ENCODE measurements at places on chromosomes 6 and 20.

DNA sequence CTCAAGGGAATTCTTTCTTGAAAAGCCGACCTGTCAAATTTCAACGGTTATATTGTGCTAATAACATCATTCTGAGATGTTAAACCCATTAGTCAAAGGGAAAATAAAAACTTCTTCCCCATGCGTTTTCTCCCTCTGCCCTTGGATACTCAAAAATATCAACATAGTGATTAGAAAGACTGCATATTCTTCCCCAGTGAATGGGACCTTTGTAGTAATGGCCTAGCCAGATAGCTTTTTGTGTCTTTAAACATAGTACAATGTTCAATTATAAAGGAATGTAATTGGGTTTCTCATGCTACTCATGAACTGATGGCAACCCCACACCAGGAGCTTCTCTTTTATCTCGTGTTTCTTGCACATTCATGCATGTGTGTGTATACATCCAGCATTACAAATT is 69.4 kb downstream of the PHACTR1 start:
- DNase-seq: no peak

DNA sequence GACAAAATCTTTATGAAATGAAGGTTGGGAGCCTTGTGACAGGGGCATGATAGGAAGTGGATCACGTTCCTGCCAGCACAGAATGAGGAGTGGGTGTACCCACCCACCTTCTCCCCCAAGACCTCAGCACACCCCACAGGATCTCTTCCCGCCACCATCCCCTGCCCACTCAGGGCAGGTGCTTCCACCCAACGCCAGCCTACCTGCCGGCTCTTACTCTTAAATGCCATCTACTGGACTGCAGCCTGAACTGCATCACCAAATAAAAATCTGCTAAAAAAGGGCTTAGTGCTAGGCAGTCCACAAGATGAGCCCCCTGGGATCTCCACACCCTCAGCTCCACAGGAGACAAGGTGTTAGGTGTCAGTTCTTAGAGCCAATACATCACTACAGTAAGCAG is 20.6 kb downstream of the DTNBP1 start:
- no peak for DNase-seq

- no peak for DNase-seq
Measured at GRCh38 chr6:158991017-158991723, 8.8 kb downstream of the RSPH3 start.

DNA sequence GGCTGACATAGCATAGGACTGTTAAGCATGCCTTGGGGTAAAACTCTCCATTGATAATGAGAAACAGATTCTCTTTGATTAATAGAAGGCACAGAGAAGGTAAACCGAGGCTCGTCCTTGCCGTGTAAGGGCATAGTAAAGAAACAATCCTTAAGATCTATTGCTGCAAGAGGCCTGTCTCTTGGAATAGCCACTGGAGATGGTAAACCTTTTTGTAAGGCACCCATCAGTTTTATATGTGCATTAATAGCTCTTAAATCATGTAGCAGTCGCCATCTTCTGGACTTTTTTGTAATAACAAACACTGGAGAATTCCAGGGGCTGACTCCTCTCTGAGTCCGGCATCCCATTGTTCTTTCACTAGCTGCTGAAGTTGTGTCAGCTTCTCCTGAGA is 8.4 kb upstream of the ABHD12 start:
- no peak for DNase-seq

- DNase-seq: no peak
Measured at GRCh38 chr6:34027939-34028441, 117.9 kb downstream of the GRM4 start.

DNA sequence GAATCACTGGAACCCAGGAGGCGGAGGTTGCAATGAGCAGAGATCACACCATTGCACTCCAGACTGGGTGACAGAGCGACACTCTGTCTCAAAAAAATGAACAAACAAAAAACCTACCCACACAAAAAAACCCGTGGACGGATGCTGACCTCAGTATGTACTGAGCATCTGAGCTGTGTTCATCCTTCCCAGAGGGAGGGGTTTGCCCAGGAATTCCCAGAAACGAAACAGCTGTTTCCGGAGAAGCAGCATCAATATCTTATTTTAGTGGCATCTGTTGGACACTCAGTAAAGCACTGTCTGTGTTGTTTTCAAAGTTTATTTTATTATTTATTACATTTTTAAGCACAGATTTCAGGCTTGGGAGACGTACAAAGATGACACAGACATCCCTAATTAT is 18.7 kb downstream of the NANP start:
- DNase-seq: no peak

- DNase-seq: no peak
Measured at GRCh38 chr20:58312836-58313235, 3.3 kb downstream of the RAB22A start.

- no peak for DNase-seq
Measured at GRCh38 chr6:156808287-156808686, 31.1 kb downstream of the ARID1B start.

GRCh38 chr6:90110971-90111370 is 185.7 kb downstream of the BACH2 start:
- DNase-seq: peak; percentile 17

DNA sequence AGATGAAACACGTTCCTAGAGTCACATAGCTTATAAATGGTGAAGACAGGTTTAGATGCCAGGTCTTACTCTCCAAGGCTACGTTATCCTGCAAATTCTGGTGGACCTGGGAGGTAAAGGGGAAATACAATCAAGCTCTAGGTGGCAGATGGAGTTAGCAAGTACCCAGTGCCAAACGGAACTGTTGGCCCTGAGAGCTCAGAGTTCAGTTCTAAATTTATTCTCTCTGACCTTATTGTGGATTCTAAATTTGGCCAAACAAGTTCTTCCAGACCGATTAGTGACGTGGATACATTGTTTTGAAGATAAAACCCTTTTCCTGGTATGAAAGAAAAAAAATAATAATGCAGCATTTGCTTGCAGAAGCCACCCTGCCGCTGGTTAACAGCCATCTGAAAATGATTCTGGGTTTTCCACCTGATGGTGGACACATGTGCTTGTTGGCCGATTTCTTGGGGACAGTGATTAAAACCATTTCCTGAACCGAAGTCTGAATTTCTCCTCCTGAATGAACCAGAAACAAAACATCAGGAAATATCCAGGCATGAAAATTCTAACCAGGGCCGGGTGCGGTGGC is 32.5 kb downstream of the RIPOR3 start:
- no peak for DNase-seq

GRCh38 chr6:87342829-87343228 is 1.8 kb upstream of the C6orf163 start:
- DNase-seq: no peak

GRCh38 chr6:109073344-109074132 is 21.1 kb downstream of the SESN1 start:
- no peak for DNase-seq

DNA sequence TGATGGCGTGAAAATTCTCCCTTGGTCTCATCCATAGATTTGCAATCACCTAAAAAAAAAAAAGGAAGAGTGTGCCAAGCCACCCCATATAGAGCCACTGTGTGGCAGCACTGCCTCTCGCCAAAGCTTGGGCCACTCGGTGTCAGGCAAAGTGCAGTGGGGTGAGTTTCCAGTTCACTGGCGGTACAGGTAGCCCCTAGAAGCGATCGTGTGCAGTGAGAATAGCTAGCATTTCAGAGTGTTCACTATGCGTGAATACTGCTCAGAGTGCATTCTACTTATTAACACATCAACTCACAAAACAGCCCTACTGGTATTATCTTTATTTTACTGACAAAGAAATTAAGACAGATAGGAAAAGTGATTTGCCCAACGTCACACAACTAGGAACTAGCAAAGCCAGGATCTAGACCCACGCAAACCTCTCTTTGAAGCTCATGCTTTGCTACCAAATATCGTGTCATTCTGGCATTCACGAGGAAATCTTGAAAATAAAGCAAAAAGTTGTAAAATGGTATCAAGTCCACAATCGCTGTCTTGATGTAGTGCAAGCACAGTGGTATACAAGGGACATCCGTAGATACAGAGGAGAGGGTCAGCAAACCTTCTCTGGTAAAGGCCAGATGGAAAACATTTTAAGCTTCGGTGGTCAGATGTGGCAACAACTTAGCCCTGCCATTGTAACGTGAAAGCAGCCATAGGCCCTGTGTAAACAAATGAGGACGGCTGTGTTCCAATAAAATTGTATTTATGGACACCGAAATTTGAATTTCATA is 10.4 kb upstream of the GCNT2 start:
- no peak for DNase-seq

GRCh38 chr6:28825732-28826293 is 98.0 kb downstream of the TRIM27 start:
- no peak for DNase-seq

DNA sequence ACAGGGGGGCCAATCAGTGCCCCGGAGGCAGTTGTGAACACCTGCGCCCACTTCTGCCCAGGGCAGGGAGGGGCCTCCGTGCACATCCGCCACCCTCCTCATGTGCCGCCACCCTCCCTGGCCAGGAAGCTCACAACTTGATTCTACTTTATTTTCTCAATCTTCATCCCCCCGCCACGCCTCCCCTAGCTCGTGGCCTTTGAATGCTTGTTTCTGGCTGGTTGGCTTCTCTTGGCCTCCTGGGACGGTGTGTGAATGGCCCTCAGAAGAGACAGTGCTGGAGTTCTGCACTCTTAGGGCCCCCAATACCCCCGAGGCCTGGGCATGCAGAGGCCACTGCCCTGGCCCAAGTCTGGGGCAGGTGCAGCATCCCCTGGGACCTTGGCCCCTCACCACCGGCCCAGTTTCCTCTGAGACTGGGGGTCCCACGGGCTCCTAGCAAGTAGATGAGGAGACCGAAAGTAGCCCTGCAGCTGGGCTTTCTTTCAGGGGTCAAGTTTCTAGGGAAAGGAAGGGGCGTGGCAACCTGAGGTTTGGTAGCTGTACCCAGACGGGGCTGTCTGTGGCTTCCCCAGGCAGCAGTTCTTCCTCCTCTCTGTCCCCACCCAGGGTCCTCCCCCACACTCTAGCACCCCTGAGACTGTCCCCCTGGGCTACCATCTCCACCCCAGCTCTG is 1.3 kb downstream of the RGS19 start:
- peak; percentile 37 for DNase-seq

- DNase-seq: no peak
Measured at GRCh38 chr6:11779329-11780096, 910 bp upstream of the ADTRP start.

GRCh38 chr6:157148391-157149323 is 174.7 kb downstream of the TMEM242 start:
- DNase-seq: no peak

GRCh38 chr6:4647414-4648365 is 128.5 kb upstream of the CDYL start:
- no peak for DNase-seq

- DNase-seq: no peak
Measured at GRCh38 chr6:164107297-164107995, 692.9 kb downstream of the QKI start.

DNA sequence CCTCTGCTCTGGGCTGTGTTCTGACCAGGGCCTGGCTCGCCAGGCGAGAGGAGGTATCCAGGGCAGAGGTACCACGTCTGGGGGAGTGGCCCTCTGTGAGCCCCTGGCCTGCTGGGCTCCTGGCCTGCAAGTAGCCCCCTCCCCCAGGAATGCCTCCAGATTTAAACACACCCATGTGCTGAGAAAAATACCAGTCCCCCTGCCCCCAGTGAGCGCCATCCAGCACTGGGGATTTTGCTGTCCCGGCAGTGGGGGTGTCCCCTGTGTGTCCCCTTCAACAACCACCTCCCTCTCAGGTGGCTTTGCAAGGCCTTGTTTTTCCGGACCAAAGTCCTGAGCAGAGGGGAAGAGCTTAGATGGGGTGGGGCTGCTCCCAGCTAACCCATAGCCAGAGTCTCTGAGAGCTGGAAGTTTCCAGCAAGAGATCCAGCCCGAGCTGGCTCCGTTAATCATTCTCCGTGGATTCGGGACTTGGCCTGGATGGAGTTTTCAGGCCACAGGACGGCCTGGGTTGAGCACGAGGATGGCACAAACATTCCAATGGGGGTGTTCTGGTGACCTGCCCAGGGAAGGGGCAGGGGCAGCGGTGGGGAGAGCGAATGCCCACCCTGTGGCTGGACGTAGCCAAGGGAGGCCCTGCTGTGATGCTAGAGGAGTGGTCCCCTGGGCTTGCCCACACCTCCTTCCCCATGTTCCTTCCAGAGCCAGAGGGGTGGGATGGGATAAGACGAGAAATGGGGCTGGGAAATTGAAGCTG is 29.0 kb downstream of the PCK1 start:
- no peak for DNase-seq

DNA sequence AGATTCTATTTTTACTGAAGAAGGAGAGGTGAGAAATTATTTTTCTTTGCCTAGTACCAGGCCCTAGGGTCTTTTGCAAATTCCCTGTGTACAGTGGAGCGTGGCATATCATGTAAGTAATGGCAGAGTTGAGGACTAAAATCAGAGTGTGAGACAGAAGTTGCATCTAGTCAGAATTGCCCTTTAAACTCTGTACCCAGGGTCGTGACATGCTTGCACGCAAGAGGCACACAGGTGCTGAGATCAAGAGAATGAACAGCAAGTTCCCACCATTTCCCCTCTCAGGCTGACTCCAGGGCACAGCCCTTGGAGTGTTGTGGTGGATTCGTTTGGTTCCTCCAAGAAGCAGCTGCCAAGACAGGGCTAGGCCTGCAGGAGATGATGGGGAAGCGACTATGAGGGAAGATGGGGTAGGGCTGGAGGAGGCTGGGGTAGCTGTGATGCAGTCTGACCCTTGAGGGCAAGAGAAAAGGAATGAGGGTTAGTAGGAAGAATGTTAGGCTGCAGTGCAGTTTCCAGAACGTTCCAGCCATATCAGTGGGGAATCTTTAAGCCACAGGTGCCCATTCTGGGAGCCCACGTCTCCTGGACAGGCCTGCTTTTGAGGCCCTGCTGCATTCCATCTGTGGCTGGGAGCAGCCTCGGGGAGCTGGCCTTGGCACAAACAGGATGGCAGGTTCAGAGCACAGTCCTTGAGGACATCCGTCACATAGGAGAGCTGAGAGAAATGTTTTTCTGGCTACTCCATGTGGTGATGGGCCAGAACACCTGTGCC is 6.9 kb downstream of the NELFCD start:
- no peak for DNase-seq

- DNase-seq: no peak
Measured at GRCh38 chr6:77173472-77174074, 289.7 kb downstream of the HTR1B start.

GRCh38 chr6:121548131-121548530 is 112.7 kb downstream of the GJA1 start:
- no peak for DNase-seq

GRCh38 chr6:161080263-161080970 is 88.8 kb downstream of the MAP3K4 start:
- no peak for DNase-seq

DNA sequence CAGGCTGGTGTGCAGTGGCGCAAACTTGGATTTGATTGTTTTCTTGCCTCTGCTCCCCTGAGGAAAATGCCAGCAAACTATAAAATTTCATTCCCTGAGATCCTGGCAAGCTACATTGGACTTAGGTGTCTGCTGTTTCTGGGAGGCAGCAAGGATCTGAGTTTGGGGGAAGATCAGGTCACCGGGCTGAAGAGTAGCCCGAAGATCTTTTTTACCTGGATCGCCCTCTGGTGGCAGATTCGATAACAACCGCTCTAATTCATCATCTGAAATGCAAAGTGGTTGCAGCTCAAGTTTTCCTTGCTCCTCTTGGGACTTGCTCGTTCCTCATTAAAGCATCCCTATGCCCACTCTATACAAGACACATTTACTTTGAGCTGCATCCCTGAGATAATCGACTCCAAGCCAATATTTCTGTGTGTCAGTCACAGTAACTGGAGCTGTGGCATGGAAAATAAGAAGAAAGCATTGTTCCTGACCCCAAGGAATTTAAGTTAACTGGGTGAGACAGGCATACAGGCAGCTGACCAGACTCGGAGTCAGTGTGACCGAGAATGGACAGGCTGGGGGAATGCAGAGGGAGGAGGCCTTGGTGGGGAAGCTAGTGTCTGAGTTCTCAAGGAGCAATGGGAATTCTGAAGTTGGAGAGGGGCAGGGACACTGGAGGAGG is 131.8 kb upstream of the PROKR2 start:
- no peak for DNase-seq

All from activated CD8-positive, alpha-beta memory T cell treated with anti-CD3 and anti-CD28 coated beads for 1 hour (primary cell).